LHCN-M2 (cell line): ENCODE measurements at places on chromosomes 1 and 21. TPM values are rescaled to one million over a fixed set of nuclear protein-coding genes. Genes with fewer than 3 reads are reported as not detected.

- DNase-seq = no peak
These were observed 20.0 kb downstream of the FOXD3 start for GRCh38 chr1:63342402-63342801.

DNA sequence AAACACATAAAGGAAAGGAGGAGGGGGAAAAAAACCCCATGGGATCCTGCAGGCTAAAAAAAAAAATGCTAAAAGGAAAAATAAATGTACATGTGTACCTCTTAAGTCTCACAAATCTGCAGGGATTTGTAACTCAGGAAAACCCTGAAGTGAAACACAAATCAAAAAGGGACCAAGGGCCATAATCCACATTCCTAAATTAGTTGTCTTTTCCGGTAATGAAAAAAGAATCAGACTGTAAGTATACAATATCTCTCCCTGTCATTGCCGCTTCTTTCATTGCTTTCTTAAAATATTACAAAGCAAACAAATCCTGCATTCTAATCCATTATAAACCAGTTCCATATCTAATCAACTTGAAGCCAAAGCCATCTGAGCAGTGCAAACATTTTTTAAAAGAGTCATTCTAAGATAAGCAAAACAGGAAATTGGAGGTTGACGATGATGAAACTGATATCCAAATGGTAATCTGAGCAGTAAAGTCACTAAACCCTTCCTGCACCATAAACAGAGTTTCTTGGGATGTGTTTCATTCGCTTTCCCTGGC is 58.7 kb upstream of the SIM2 start:
- DNase-seq = no peak

C1QTNF12 gene
- total RNA-seq = 0.57 TPM in 1 of 2 replicates, not detected in the other

DNA sequence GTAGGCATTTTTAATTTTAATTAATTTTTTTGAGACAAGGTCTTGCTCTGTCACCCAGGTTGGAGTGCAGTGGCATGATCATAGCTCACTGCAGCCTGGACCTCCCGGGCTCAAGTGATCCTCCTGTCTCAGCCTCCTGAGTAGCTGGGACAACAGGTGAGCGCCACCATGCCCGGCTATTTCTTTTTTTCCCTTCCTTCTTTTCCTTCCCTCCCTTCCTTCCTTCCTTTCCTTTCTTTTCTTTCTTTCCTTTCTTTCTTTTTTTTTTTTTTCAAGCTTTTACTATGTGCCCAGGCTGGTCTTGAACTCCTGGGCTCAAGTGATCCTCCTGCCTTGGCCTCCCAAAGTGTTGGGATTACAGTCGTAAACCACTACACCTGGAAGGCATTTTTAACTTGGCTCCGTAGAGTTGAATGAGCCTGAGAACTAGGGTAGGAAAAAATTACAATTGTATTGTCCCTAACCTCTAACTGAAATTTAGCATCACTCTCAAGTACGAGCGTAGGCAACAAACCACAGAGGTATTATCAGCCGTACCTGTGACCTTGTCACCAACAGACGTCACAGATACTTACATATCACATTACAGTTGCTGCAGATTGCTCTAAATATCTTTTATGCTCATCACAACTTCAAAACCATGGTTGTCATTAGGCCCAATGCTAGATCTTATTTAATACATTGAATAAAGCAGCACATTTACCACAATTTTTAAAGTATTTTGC is 8.0 kb downstream of the RUNX3 start:
- DNase-seq = no peak
